ENCODE measurements at places on chromosomes 16 and 17.

- no peak for DNase-seq
Measured at GRCh38 chr17:81186203-81186602, 20.2 kb upstream of the AATK start.

- peak; percentile 59 for DNase-seq
Measured at GRCh38 chr16:77171745-77172635, 19.0 kb upstream of the MON1B start.

- no peak for DNase-seq
Measured at GRCh38 chr16:70756071-70756470, 44.9 kb downstream of the VAC14 start.

DNA sequence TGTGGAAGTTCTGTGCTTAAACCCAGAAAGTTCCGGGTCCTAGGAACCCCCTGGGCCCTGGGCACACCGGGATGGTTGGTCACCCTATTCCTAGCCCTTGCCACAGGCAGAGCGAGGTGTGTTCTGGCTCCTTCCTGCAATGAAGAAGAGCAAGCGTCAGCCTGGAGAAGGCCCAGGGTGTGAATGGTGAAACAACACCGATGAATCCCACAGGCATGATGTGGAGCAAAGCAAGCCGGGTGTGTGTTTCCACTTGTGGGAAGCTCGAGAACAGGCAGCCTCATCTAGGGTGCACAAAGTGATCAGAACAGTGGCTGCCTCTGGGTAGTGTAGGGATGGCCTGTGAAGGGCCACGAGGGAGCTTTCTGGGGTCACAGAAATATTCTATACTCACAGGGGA, 13.8 kb downstream of the KCNG4 start:
- no peak for DNase-seq

DNA sequence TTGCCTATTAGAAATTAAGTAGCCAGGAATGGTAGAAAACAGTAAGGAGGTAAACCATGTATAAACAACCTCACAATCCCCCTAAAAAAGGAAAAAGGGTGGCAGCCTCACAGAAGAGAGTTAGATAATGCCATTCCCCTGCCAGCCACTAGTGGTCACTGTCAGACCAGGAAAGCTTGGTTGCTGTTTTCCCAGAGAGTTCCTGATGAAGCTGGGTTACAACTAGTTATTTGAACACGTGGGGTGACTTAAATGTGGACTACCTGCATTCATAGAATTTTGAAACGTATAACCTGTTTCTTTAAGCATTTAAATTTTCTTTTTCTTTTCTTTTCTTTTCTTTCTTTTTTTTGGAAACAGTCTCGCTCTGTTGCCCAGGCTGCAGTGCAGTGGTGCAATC, 5.8 kb downstream of the GPRC5C start:
- no peak for DNase-seq

GRCh38 chr17:11267999-11268575, 27.1 kb downstream of the SHISA6 start:
- DNase-seq: no peak

- peak; percentile 55 for DNase-seq
Measured at GRCh38 chr17:81733507-81734404, 21.7 kb downstream of the SLC25A10 start.

DNA sequence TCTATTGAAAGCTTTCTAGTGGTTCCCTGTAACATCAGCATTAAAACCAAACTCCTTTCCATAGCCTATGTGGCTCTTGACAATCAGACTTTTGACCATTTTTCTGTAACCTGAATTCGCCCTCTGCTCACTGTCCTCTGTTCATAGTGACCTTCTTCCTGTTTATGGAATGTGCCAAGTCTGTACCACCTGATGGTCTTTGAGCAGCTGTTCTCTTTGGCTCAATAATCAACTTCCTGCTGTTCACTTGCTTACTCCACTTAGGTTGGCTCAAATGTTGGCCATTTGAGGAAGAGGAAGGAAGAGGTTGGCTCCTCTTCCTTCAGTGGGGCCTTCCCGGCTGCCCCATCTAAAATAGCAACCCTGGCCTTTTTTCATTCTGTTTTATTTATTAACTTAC, 251.5 kb downstream of the CA10 start:
- no peak for DNase-seq

- no peak for DNase-seq
Measured at GRCh38 chr16:3122926-3123570, 10.7 kb downstream of the ZNF205 start.

DNA sequence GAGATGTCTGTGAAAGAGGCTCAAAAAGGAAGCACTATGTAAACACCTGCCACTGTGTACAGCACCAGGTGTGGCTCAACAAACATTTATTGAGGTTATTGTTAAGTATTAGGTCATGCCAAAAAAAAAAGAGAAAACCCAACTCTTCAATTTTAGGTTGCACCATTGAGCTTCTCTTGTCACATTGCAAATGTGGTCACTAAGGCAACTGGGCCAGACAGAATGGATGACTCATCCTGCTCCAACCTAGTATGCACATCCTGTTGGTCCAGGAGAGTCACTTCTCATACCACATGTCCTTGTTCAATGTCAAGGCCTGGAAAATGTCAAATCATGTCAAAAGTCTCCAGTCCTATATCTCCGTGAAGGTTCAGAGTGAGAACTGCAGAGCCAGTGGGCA, 25.0 kb downstream of the HOXB1 start:
- DNase-seq: peak; percentile 89

GRCh38 chr17:917941-918740, 61.4 kb downstream of the NXN start:
- DNase-seq: no peak

- no peak for DNase-seq
Measured at GRCh38 chr16:68774982-68775634, 38.0 kb downstream of the CDH1 start.

- DNase-seq: peak; percentile 38
Measured at GRCh38 chr17:49676276-49676868, 1.5 kb downstream of the SPOP start.
